ENCODE measurements at places on chromosomes 3 and 15.

GRCh38 chr3:101852983-101853840 lies 3.9 kb downstream of the NFKBIZ start:
- DNase-seq = no peak

- no peak for DNase-seq
Observed at GRCh38 chr3:42877881-42878280, 2.2 kb upstream of the CYP8B1 start.

- DNase-seq = no peak
Observed at GRCh38 chr3:69690-70089, 126.9 kb upstream of the CHL1 start.

DNA sequence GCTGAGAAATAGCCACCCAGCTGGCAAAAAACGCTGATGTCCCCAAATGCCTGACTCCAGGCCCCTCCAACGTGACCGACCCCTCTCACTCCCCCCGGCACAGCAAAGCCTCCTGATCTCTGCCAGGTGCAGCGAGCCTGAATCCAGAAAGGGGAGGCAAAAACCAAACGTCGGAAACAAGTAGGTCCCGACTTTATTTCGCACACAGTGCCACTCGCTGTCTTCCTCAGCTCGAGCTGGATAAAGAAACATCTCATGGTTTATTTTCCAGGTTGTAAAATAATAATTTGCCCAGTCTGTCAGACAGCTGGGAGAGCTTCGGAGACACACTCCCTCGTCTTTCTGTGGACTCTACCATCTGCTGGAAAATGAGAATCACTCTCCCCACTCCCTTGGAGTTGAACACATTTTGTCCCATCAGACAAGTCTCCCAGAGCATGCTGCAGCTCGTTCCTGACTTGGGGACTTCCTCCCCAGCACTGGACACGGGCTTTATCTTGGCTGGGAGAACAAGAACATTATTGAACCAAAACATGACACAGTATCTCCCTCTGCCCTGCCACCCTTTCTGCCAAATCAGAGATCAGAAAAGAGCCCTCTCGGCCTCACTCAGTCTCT lies 142.8 kb downstream of the NUP210 start:
- DNase-seq = no peak

DNA sequence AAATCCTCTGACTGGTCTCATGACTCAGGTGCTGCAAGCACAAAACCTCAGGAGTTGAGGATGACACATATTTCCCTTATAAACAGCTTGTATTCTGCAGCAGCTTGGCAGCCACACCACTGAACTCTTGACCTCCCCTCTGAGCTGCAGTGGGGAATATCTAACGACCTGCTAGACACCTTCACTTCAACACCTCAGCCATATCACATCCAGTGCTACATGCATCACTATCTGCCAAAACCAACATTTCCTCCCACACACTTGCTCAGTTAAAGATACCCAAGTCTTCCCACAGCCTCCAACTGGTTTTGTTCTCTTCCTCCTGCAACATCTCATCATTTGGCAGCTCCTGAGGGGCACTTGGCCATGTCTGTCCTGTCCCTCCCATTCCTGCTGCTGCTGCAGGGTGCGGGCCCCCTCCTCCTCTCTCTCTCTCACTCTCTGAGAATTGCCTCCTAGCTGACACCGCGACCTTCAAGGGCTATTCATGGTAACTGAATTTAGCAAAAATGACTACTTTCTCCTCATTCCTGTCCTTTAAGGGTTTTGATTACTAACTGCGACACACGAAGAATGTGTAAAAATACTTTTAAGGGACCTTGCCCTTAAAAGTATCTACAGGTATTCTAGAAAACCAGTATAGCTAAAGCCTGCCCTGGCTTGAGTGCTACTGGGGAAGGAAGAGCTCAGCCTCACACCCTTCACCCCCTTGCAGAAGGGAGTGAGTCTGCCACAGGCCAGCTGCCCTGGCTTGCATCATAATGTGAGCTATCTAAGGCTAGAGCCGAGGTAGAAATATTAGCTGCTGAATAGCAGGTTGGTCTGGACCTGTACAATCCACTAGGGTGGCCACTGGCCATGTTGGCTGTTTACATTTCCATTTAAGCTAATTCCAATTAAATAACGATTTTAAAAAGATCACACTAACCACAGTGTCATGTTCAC lies 5.0 kb upstream of the CCR9 start:
- DNase-seq = no peak

DNA sequence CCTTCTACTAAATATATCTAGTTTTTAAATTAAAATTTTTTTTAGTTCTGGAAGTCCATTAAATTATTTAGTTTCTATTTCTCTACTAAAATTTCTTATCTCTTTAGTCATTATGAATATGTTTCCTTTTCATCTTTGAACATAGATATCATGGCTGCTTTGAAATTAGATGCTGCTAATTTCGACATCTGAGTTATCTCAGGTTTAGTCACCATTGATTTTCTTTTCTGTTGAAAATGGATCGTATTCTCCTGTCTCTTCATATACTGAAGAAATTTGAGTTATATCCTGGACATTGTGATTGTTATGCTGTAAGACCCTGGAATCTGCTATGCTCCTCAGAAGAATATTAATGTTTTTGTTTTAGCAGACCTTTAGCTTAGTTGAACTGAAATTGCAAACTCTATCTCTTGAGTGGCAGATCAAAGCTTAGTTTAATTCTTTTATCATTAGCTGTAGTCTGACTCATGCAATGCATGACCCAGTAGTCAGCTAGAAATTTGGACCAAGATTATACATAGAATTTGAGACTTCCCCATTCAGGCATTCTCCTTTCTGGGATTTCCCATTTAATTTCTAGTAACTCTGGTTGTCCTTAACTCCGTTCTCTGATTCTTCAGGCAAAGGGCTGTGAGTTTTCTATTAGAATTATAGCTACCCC lies 439.8 kb upstream of the IL12A start:
- no peak for DNase-seq

DNA sequence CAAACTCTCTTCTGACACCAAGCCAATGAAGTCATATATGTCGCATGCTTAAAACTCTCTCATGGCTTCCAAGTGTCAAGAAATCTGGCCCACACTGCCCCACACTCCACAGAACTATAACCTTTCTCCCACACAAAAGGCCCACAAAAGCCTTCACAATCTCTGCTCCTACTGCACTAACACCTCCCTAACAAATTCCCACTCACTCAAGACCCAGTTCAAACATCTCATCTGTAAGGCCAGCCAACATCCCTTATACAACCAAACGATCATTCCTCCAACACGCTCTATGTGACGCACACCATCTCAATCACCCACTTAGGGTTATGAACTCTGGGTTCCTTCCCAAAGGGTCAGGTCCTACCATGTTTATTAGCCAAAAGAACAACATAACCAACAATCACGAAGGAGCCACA lies 13.5 kb downstream of the TBC1D2B start:
- DNase-seq = no peak

- DNase-seq = no peak
Observed at GRCh38 chr15:67087507-67088172, 22.2 kb downstream of the SMAD3 start.

- no peak for DNase-seq
Observed at GRCh38 chr3:45595364-45596195, 1.0 kb downstream of the LIMD1 start.

- no peak for DNase-seq
Observed at GRCh38 chr3:9079676-9080075, 116.4 kb upstream of the RAD18 start.

Data from stimulated activated CD4-positive, alpha-beta T cell treated with anti-CD3 and anti-CD28 coated beads, Interleukin-1b, Interleukin-23, amount 100 ng/mL, for 1 hour (primary cell).